ENCODE measurements at places on chromosomes 11 and 22. TPM values are rescaled to one million over a fixed set of nuclear protein-coding genes. Genes with fewer than 3 reads are reported as not detected.

- no peak for DNase-seq
- H3K27me3 ChIP-seq: peaks cover 3% of the 10 kb centered on the region
- no peak overlapping the region for H3K27ac ChIP-seq
Observed at GRCh38 chr11:1371836-1372465, 17.8 kb upstream of the BRSK2 start.

- no peak for DNase-seq
- H3K4me1 ChIP-seq: peaks cover 10% of the 10 kb centered on the region
- H3K4me3 ChIP-seq: no peak overlapping the region
- H3K27me3 ChIP-seq: peaks cover 2% of the 10 kb centered on the region
- no peaks in the 10 kb centered on the region for H3K36me3 ChIP-seq
- no peak overlapping the region for H3K27ac ChIP-seq
Observed at GRCh38 chr11:17979770-17980371, 33.0 kb downstream of the SERGEF start.

DNA sequence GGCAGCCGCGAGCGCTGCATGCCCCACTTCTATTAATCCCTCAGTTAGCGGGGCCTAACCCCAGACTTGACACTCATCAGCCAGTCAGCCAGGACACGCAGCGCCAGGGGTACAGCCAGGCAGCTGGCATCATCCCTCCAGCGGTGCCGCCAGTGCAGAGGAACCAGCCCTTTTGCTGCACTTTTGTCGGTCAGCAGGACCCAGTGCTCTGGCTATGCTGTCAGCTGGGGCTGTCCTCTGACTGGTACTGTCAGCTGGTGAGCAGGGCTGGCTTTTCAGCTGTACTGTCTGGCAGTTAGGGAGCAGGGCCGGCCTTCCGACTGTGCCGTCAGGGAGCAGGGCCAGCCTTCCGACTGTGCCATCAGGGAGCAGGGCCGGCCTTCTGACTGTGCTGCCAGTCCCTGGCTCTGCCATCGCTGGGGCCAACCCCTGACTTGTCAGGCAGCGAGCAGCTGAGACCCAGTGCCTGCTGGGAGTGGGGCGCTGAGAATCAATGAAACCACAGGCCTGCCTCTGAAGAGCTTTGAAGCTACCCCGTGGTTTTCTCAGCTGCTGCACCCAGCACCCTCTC lies 115.4 kb downstream of the KIAA1671 start:
- H3K27ac ChIP-seq: no peak overlapping the region
- no peak overlapping the region for H3K4me3 ChIP-seq
- no peaks in the 10 kb centered on the region for H3K36me3 ChIP-seq
- H3K27me3 ChIP-seq: peaks cover 6% of the 10 kb centered on the region
- peaks cover 6% of the 10 kb centered on the region for H3K4me1 ChIP-seq

DNA sequence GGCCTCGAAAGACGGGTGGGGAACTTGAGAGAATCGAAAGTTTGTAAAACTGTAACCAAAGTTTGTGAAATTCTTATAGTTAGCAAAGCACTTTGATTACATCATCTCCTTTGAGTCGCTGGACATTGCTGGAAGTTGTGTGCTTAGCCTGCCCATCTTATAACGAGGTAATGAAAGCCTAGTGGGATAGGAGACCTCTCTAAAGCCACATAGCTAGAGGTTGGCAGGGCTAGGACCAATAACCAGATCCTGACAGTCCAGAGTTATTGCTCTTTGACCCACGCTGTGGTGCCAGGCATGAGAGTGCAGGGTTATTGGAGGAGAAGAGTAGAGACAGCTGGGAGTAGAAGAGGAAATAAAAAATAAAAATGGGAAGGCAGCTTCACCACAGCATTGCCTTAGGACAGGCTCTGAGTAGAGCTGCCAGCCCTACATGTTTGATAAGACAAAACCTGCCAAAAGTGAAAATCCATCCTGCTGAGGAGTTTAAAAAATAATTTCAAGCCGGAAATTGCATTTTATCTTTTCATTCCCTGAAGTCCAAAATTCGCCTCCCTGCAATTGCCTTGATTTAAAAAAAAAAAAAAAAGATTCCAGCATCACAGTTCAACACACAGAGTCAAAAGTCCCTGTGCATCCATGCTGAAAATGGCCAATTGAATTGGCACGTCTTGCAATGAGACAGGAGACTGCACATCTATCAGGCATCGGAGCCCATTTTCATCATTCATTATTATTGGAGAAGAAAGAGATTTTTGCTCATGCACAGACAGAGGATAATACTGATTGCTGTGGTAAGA lies 225.5 kb upstream of the POU2AF2 start:
- H3K27me3 ChIP-seq: no peaks in the 10 kb centered on the region
- no peak overlapping the region for H3K4me3 ChIP-seq
- H3K4me1 ChIP-seq: no peaks in the 10 kb centered on the region
- no peak for DNase-seq
- H3K27ac ChIP-seq: no peak overlapping the region

DNA sequence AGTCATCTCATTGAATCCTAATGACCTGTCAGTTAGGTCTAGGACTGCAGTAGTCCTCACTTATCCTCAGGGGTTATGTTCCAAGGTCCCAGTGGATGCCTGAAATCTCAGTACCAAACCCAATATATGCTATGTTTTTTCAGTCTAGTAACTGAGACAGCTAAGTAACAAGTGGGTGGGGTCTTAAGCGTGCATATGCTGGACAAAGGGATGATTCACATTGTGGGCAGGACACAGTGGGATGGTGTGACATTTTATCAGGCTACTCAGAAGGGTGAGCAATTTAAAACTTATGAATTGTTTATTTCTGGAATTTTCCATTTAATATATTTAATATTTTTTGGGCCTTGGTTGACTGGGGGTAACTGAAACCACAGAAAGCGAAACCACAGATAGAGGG lies 29.0 kb downstream of the DDX10 start:
- no peaks in the 10 kb centered on the region for H3K27me3 ChIP-seq
- no peaks in the 10 kb centered on the region for H3K36me3 ChIP-seq
- no peak overlapping the region for H3K4me3 ChIP-seq
- no peaks in the 10 kb centered on the region for H3K4me1 ChIP-seq

- no peaks in the 10 kb centered on the region for H3K27me3 ChIP-seq
- no peak overlapping the region for H3K27ac ChIP-seq
Observed at GRCh38 chr11:33735271-33736147, 714 bp downstream of the CD59 start.

DNA sequence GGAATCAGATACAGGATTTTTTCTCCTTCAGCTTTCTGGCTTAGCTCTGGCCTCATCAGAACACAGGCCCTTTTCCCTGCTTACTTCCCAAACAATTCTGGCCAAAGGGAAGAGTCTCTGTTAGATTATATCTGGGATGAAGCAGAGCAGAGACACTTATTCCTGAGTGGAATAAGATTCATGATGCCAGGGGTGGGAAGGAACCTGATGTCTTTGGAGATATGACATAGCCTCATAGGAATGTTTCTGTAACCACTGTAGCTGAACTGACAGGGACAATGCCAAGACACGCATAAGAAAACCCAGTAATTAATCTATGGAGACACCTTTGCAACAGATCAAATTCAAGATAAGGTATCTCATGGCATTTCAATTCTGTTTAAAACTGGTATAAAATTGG lies 177.1 kb upstream of the RAG2 start:
- H3K4me3 ChIP-seq: no peak overlapping the region
- H3K27ac ChIP-seq: no peak overlapping the region
- DNase-seq: no peak
- no peaks in the 10 kb centered on the region for H3K27me3 ChIP-seq
- H3K4me1 ChIP-seq: no peaks in the 10 kb centered on the region

The RCOR2 gene
- 286 TPM for total RNA-seq

The LMO1 gene
- 5.7 TPM for total RNA-seq

GRCh38 chr11:100152766-100153165 lies 534.3 kb upstream of the ARHGAP42 start:
- peaks cover 11% of the 10 kb centered on the region for H3K4me1 ChIP-seq
- no peak overlapping the region for H3K27ac ChIP-seq
- DNase-seq: no peak
- H3K36me3 ChIP-seq: no peaks in the 10 kb centered on the region
- H3K27me3 ChIP-seq: no peaks in the 10 kb centered on the region

GRCh38 chr11:74366576-74366975 lies 31.7 kb downstream of the PGM2L1 start:
- no peak overlapping the region for H3K27ac ChIP-seq
- no peaks in the 10 kb centered on the region for H3K4me1 ChIP-seq
- no peaks in the 10 kb centered on the region for H3K27me3 ChIP-seq
- peaks cover 15% of the 10 kb centered on the region for H3K36me3 ChIP-seq
- no peak for DNase-seq

DNA sequence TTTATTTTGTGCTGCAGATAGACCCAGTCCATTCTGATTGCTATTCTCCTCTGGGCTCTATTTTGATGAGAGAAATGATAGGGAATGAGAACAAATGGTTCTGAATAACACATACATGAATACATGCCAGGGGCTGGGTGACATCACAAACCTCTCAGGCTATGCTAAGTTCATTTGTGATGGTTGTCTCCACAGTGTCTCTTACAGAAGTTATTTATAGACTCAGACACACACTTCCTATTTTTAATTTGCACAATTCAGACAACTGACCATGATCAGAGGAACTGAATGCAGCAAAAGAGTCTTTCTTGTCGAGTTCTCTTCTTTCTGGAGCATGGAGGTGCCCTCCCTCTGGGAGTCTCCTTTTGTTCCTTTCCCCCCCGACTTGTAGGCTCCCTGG lies 991.7 kb downstream of the OPCML start:
- H3K4me3 ChIP-seq: no peak overlapping the region
- H3K27ac ChIP-seq: no peak overlapping the region
- no peaks in the 10 kb centered on the region for H3K4me1 ChIP-seq
- no peak for DNase-seq

GRCh38 chr11:47518212-47518964 lies 34.5 kb downstream of the CELF1 start:
- peak overlapping the region; percentile 83 for H3K27ac ChIP-seq
- H3K4me1 ChIP-seq: peaks cover 47% of the 10 kb centered on the region
- H3K4me3 ChIP-seq: peak overlapping the region; percentile 65
- DNase-seq: no peak
- H3K36me3 ChIP-seq: no peaks in the 10 kb centered on the region

DNA sequence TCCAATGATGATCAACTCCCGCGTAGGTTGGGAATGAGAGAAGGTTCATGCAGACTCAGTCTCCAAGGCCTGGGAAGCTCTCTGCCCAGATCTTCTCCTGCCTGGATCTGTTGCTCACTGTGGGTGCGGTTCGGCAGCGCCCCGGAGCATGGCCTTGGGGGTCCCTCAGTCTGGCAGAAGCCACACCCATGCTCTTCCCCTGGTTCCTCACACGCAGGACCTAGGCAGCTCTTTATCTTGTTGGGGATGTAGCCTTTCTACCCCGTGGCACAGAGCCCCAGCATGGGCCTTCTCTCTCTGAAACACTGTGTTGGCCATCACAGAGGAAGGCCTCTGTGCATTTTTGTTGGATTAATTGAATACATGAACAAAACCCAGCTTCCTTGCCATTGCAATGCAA lies 1461.6 kb downstream of the BRD1 start:
- no peak overlapping the region for H3K27ac ChIP-seq
- H3K4me1 ChIP-seq: peaks cover 2% of the 10 kb centered on the region
- no peaks in the 10 kb centered on the region for H3K36me3 ChIP-seq
- no peak for DNase-seq
- no peak overlapping the region for H3K4me3 ChIP-seq

- no peak overlapping the region for H3K4me3 ChIP-seq
- no peak overlapping the region for H3K27ac ChIP-seq
- no peak for DNase-seq
Observed at GRCh38 chr11:111419641-111420327, 40.7 kb upstream of the POU2AF1 start.

DNA sequence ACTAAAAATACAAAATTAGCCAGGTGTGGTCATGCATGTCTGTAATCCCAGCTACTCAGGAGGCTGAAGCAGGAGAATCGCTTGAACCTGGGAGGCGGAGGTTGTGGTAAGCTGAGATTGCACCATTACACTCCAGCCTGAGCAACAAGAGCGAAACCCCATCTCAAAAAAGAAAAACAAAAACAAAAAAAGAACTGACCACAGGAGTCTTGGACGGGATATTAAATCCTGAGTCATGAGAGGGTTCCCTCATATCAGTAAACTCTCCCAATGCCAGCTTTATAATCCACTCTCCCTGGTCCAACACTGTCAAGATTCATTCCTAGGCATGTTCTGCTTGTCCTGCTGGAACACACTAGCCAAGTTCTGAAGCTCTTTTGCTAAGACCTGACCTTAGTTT lies 61.5 kb upstream of the EP300 start:
- peaks cover 5% of the 10 kb centered on the region for H3K4me1 ChIP-seq
- no peaks in the 10 kb centered on the region for H3K36me3 ChIP-seq
- H3K27ac ChIP-seq: no peak overlapping the region
- no peak for DNase-seq

The MUC6 gene
- not detected for total RNA-seq

The ASCL2 gene
- not detected for total RNA-seq
